Smooth muscle cell of the coronary artery (primary cell): ENCODE measurements at places on chromosomes 3 and 15. TPM values are rescaled to one million over a fixed set of nuclear protein-coding genes. Genes with fewer than 3 reads are reported as not detected.

CYP8B1 gene
- not detected in 2 replicates for total RNA-seq

IMPG2 gene
- 0.23 and 0.35 TPM in 2 replicates for total RNA-seq

DLL4 gene
- under 0.01 and 1.6 TPM in 2 replicates for total RNA-seq

SPATA12 gene
- under 0.01 and 0.23 TPM in 2 replicates for total RNA-seq

LRRC31 gene
- total RNA-seq, result not detected in 2 replicates

FOXL2NB gene
- under 0.01 and 4.2 TPM in 2 replicates for total RNA-seq

TUSC7 gene
- total RNA-seq, result not detected in 2 replicates

ALAS1 gene
- 15.8 and 34.0 TPM in 2 replicates for total RNA-seq

IQCF2 gene
- not detected in 2 replicates for total RNA-seq

GASK1A gene
- total RNA-seq, result 0.94 and 1.2 TPM in 2 replicates

PLA2G4B gene
- 0.53 and 1.6 TPM in 2 replicates for total RNA-seq

OR5K1 gene
- not detected in 2 replicates for total RNA-seq

MRAS gene
- total RNA-seq, result 56.3 and 69.1 TPM in 2 replicates

DET1 gene
- total RNA-seq, result 4.2 and 4.3 TPM in 2 replicates

RYR3 gene
- total RNA-seq, result under 0.01 and 0.15 TPM in 2 replicates

TUSC2 gene
- 11.5 and 15.5 TPM in 2 replicates for total RNA-seq

GNL3 gene
- total RNA-seq, result 44.8 and 106 TPM in 2 replicates
